ENCODE measurements at places on chromosomes 11 and 22.

DNA sequence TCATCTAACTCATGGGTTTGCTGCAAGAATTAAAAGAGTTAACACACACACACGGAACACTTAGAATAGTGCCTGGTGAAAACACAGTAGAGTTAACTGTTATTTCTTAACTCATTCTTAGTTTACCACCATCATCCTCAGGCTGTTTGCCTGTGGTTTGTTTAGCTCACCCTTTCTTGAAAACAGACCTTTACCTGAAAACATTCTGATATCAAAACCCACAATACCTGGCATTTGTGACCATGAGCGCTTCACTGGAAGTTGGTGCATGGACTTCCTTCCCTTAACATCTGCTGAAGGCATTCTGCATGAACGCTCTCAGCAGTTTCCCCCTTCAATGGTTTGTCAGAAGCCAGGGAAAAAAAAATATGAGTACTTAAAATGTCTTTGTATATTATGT lies 256.0 kb downstream of the ETS1 start:
- no peak for DNase-seq

DNA sequence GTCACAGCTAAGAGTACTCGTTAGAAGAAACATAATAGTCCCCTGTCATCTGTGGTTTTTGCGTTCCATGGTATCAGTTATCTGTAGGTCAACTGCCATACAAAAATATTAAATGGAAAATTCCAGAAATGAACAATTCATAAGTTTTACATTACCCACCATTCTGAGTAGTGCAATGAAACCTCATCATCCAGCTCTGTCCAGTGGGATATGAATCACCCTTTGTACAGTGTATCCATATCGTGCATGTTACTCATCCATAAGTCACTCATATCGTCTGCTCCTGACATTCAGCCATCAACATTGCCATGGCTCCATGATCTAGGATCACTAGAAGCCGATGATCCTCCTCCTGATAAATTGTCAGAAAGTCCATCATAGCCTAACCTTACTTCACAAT lies 174.9 kb upstream of the C11orf87 start:
- no peak for DNase-seq

GRCh38 chr11:122851366-122851966 lies 13.2 kb downstream of the CRTAM start:
- no peak for DNase-seq

GRCh38 chr11:102920118-102920684 lies 35.3 kb downstream of the MMP13 start:
- DNase-seq = no peak

GRCh38 chr11:120613264-120614226 lies 102.0 kb downstream of the GRIK4 start:
- DNase-seq = no peak

DNA sequence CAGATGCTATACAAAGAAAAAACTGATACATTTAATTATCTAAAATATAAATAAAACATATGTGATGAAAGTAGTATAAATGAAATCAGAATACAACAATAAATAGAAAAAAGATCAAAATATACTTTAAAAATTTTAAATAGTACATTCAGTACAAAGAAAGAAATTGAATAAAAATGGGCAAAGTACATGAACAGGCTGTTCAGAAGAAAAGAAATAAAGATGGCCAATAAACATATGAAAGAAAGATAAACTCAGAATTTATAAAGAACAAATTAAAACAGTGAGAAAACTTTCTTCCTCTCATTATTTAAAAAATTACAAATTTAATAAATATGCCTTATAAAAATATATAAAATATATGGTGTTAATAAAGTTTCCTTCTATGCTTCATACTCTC lies 50.5 kb upstream of the AMOTL1 start:
- DNase-seq = no peak

DNA sequence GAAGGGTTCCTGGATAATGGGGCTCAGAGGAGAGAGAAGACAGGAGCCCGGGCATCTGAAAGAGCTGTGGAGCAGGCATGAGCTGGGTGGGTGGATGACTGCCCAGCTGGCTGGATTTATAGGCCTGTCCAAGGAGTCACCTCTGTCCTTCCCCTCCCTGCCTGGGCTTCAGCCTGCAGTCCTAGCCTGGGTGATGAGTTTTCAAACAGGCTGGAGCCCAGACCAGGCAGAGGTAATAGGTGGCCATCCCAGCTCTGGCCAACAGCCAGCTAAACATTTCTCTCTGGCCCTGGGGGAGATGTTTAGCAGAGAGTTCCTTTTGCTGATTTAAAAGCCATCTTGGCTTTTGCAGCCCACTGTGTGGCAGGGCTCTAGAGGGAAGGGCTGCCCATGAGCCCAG lies 5.4 kb downstream of the C11orf96 start:
- no peak for DNase-seq

DNA sequence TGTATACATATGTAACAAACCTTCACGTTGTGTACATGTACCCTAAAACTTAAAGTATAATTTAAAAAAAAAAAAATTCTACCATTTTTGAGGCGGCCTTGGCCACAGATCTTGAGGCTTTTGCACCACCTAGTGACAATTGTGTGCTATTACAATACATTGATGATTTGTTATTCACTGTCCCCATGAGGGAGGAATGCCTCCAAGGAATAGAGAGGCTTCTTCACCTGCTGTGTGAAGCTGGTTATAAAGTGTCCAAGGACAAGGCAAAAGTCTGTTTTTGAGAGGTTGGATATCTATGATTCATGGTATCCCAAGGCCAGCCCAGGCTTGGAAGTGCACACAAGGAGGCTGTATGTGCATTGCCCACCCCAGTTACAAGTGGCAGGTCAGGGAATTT lies 30.7 kb downstream of the SLC22A25 start:
- no peak for DNase-seq

DNA sequence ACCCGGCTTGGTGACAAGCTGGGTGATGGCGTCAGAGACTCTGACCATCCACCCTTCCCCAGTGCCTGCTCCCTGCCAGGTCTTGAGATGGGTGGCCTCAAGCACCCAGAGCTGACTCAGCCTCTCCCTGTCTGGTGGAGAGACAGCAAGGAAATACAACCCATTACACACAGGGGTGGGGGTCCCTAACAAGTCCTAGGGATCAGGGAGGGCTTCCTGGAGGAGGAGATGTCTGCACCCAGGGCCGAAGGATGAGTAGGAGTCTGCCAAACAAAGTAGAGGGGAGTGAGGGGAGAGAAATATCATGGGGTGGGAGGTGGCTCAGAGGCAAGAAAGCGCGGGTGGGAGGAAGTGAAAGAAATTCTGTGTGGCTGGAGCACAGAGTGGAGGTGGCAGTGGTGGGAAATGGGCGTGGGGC lies 6.8 kb downstream of the MAFF start:
- no peak for DNase-seq

DNA sequence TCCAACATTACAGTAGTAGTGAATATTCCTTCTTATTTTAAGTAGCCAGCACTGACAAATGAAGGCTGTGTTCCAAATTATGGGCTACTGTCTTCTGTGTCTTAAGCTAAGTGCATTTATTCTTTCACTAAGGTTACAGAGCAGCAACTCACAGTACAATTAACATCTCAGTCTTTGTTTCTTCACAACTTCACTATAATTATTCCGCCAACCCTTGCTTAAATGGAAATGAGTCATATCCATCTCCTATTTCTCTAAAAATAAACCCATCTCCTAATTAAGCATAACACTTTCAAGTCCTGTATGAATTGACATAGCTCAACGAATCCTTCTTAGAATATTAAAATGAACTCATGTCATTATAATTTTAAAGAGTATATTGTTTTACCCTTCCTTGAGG lies 6.7 kb downstream of the ETS1 start:
- DNase-seq = no peak

- DNase-seq = no peak
Measured at GRCh38 chr11:33553486-33553885, 147.1 kb downstream of the C11orf91 start.

GRCh38 chr11:64881476-64881875 lies 3.1 kb upstream of the EHD1 start:
- DNase-seq = no peak

GRCh38 chr11:2313051-2313951 lies 11.5 kb downstream of the TSPAN32 start:
- no peak for DNase-seq

DNA sequence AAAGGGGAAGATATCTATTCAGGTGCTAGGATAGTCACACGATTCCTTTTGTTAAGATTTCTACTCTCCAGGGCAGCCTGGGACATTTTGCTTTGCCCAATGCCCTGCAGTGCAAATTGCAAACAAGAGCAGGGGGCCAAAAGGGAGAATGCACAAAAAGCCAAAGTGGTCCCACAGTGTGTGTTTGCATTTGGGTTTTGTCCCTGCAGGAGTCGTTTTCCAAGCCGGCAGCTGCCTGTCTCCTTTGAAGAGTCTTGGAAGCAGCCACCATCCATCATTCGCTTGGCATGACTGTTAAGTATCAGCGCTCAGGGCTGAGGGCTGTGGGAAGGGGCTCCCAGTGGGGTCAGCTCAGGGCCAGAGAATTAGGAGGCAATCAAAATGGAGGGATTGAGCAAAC lies 184.7 kb downstream of the MIAT start:
- DNase-seq = no peak

GRCh38 chr11:86136538-86136937 lies 67.7 kb upstream of the PICALM start:
- no peak for DNase-seq

DNA sequence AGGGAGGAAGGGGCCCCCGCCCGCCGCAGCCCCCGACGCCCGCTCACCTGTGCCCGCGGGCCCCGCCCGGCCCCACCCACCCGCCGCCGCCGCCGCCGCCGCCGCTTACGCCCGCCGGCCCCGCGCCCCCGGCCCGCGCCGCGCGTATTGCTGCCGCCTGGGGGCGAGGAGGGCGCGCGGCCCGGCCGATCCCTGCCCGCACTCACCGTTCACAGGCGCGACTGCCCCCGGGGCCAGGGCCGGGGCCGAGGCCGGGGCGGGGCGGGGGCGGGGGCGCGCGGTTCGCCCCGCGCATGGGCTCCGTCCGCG lies 212 bp downstream of the HRAS start:
- no peak for DNase-seq

DNA sequence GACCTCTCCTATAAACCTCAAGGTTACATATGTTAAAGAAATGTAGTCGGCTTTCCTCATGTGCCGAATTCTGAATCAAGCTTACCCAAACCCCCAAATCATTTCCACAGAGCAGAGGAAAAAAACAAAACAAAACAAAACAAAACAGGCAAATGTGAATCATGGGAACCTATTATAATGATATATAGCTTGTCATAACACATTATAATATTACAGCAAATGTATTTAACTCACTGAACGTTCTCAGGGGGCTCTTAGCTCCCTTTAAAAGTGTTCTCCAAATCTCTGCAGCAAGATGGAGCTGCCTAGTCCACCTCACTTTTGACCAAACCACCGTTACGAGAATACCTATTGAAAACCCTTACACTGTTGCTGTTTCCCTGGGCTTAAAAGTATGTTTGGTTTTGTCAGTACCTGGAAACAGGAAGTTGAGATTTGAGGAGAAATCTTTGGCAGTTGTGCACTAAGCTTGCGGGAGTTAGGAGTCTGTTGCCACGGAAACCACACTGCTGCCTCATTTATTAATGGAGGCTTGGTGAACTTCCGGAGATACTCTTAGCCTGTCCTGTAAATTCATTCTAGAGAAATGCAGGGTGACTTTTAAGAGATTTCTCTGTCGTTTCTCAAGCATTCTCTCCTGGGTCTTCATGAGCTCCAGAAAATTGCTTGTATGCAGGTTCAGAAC lies 167.0 kb upstream of the RASSF10 start:
- DNase-seq = no peak

GRCh38 chr11:88345408-88345807 lies 7.9 kb upstream of the CTSC start:
- DNase-seq = no peak

DNA sequence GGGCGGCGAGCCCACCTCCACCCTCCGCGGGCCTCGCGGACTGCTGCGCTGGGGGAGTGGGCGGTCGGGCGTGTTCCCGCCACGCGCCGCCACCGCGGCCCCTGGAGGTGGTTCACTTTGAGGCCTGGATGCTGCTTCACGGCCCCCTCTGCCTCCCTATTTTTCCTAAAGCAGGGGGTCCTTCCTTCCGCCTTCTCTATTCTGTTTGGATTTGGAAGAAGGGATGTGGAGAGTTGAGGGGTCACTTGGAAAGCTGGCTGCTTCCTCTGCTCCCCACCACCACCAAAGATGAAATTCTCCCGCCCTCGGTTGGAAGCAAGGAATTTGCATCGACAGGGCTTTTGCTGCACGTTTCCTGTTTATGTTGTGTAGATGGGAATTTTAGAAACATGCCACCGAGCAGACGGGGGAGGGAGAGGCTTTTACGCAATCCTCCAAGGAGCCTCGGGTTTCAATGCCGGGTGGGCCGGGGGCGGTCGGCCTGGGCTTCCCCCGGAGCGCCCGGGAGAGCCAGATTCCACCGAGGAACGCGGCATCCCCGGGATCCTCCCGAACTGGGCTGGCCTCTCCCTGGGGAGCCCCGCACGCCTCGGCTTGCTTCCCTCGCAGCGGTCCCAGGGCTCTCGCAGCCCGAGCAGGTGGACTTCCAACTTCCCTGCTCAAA lies 403 bp upstream of the SBF2 start:
- no peak for DNase-seq

GRCh38 chr22:31561238-31561887 lies 65.0 kb downstream of the SFI1 start:
- no peak for DNase-seq

- DNase-seq = no peak
Measured at GRCh38 chr11:64850979-64851567, 6.6 kb upstream of the CDC42BPG start.

- DNase-seq = no peak
Measured at GRCh38 chr22:47061226-47061625, 298.8 kb downstream of the TBC1D22A start.

DNA sequence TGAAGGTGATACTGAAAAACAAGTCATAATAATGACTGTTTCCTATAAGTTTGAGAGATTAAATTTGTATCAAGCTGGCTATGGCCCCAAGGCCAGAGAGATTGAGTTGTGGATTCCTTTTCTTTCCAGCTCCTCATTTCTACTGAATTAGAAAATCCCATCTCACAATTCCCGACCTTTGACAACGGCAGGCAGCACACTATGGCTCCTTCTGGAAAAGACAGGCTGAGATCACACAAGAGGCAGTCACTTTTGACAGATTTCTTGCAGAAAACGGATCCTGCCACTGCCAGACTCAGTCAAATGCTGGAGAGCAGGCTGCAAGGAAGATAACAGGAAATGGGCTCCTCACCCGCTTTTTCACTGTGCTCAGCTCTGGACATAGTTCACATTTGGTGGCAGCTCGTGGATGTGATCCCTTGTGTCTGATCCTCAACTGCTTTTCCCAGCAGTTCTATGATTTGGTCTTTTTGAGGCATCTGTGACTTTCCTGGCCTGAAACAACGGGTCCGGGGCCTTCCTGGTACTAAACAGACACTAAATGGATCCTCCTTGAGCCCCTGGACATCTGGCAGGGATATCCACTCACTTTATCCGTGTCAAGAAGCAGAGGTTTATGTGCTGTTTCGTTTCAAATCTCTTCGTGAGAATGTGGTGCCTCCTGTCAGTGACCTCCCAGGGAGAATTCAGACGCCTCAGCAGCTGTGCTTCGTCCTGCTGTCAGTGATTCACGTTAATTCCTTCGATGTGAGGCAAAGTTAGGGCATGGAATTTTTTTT lies 26.1 kb upstream of the RTL6 start:
- no peak for DNase-seq

Data from activated CD8-positive, alpha-beta memory T cell treated with anti-CD3 and anti-CD28 coated beads for 1 hour (primary cell).